T-cell (primary cell): ENCODE measurements at places on chromosomes 6 and 20.

DNA sequence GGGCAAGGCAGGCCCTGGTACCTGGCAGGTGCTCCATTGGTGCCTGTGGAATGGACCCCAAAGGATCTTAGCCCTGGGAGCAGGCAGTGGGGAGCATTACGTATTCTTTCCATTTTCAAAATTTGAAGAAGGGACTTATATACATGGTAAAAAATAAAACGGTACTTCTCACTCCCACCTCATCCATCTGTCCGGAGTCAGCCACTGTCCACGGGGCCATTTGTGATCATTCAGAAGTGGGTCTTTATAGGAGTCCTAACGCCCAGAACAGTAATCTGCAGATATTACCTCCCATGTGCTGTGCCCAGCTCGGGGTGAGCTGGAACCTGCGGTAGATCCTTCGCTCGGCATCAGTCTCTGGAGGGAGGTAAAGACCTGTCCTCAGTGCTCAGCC, 110.4 kb downstream of the SYCP2 start:
- no peak for DNase-seq

- DNase-seq = no peak
These were observed 93.3 kb downstream of the YTHDF1 start for GRCh38 chr20:63122626-63123025.

DNA sequence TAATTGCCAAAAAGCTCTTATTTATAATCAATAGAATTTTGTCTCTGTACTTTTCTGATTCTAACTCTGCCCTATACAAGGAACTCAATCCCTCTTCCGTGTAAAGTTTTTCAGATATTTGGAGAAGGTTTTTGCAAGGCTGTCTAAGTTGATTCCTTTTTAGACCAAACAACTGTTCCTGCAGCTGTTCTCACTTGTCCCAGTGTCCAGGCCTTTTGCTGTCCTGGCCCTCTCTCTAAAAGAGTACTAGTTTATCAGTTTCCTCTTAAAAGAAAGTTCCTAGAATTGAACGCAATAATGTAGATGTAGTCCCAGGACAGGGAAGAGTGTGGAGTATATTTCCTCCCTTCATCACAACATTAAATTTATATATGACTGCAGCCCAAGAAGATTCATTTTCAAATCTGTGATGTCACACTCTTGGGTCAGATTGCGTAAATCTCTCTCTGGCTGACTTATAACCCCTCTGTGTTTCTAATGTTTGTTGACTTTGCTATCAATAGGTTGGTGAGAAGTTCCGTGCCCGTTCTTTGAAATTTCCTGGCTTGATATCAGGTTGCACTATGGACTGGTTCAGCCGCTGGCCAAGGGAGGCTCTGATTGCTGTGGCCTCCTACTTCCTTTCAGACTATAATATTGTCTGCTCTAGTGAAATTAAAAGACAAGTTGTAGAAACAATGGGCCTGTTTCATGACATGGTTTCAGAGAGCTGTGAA, 139.4 kb upstream of the GLP1R start:
- DNase-seq = no peak

- no peak for DNase-seq
These were observed 108.3 kb upstream of the PHACTR1 start for GRCh38 chr6:12608016-12608860.

- DNase-seq = no peak
These were observed 36.1 kb downstream of the SLC35D3 start for GRCh38 chr6:136958168-136958567.
